ENCODE measurements at places on chromosomes 16 and 17.

- DNase-seq = no peak
Measured at GRCh38 chr16:11498683-11499082, 88.0 kb downstream of the LITAF start.

- DNase-seq = no peak
Measured at GRCh38 chr17:9907883-9908648, 3.0 kb upstream of the RCVRN start.

- peak; percentile 53 for DNase-seq
Measured at GRCh38 chr17:33038740-33039139, 47.1 kb downstream of the SPACA3 start.

GRCh38 chr16:51327001-51327400 lies 175.9 kb upstream of the SALL1 start:
- no peak for DNase-seq

DNA sequence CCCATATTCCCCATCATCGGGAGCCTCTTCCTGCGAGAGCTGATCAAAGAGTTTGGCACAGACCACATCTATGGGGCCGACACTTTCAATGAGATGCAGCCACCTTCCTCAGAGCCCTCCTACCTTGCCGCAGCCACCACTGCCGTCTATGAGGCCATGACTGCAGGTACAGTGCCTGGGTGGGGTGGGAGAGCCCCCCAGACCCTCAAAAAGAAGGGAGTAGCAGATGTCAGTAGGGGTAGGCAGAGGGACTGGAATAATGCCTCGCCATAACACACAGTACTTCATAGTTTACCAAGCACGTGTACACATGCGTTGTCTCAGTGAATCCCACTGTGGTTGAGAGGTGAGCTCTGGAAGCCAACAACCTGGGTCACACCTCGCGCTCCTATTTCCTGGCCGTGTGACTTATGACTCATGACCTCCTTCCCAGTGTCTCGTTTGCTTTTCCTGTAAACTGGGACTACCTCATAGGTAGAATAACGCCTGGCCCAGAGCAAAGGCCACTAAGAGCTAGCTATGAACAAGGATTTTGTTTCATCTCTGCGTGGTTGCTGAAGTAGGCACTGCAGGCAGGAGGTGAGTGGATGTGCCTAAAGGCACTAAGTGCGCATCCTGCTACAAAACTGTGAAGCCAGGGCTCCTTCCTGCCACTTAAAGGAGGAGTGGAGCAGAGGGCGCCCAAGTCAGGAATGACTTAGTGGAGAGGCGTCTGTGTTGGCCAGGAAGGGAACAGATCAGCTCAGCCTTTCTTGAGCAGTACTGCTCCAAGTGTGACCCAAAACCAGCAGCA lies 5.2 kb downstream of the NAGLU start:
- DNase-seq = no peak

GRCh38 chr16:75044800-75045361 lies 46.1 kb downstream of the ZNRF1 start:
- DNase-seq = no peak

- no peak for DNase-seq
Measured at GRCh38 chr17:56851008-56851407, 17.1 kb downstream of the DGKE start.

DNA sequence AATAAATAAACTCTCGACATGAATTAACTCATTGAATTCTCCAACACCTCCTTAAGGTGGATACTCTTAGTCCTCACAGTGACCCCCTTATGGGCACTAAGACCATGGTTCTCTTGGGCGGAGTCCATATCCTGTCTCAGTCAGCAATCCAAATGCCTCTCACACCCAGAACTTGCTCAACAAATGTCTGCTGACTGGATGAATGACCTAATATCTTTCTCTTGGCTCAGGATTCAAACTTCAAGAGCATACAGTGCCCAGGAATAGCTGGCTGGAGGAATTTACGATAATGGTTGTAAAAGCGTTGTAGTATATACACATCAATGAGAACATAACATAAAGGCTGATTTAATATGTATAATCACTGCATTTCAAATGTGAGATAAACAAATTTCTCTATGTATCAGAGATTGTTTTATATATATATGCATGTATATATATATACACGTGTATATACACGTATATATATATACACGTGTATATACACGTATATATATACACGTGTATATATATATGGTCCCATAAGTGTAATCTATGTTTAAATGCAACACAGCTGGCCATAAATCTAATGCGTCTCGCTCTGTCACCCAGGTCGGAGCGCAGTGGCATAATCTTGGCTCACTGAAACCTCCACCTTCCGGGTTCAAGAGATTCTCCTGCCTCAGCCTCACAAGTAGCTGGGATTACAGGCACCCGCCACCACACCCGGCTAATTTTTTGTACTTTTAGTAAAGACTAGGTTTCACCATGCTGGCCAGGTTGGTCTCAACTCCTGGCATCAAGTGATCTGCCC lies 6.5 kb upstream of the UBB start:
- DNase-seq = no peak

- peak; percentile 63 for DNase-seq
Measured at GRCh38 chr17:82871056-82871775, 31.4 kb upstream of the ZNF750 start.

DNA sequence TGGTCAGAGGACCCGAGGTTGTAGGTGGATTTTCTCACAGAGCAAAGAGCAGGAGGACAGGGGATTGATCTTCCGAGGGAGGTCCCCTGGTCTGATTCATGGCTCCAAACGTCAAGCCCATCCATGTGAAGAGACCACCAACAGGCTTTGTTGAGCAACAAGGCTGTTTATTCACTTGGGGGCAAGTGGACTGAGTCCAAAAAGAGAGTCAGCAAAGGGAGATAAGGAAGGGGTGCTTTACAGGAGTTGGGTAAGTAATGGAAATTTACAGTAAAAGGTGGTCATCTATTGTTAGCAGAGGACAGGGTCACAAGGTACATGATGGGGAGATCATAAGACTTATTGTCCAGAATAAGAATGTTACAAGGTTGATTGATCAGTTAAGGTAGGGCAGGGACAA lies 2285.8 kb downstream of the TP53TG3F start:
- DNase-seq = no peak

- DNase-seq = no peak
Measured at GRCh38 chr16:54397190-54397835, 110.7 kb upstream of the IRX3 start.

DNA sequence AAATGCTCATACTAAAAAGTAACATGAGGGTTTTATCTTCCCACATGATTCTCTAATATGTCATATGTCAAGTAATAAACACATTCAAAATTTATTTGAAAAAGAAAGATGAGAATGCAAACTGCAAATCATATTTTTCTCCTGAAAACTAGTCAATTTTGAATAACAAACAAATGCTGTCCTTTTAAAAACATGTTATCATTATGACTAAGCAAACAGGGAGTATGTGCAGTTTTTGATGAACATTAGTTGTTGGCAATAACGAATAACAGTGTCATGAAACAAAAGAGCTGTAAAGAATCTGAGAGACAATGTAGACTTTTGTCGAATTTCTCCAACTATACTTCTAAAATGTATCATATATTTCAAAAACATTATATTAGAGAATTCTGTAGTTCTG lies 34.8 kb downstream of the RPGRIP1L start:
- no peak for DNase-seq

DNA sequence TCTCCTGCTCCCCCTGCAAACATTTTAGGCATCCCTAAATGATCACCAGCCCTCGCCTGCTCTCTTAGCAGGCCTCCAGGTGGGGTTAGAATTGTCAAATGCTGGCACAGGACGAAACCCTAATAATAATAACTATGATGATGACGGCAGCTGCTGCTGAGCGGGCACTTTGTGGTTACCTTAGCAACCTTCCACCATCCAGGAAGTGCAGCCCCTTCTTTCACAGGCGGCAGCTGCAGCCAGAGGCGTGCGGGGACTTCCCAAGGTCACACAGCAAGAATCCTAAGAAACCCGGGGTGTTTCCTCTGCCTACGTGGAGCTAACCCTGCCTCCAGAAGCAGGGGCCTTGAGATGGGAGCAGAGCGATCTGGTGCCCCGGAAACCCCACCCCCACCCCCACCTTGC lies 22.4 kb upstream of the EIF1 start:
- peak; percentile 76 for DNase-seq

DNA sequence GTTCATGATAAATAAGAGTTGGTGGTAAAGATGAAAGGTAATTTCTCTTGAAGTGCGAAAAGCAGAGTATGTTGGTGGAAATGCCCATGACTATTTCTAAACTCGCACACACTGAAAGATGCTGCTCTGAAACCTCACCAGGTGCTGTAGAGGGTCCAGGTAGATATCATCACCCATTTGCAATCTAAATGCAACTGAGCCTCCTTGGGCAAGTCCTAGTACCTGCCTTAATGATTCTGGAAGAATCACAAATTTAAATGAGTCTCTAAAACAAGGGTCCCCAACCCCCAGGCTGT lies 5.9 kb upstream of the MMD start:
- DNase-seq = no peak

GRCh38 chr16:12220766-12221165 lies 244.2 kb downstream of the SNX29 start:
- no peak for DNase-seq

GRCh38 chr17:59830846-59831486 lies 61.8 kb downstream of the TUBD1 start:
- DNase-seq = peak; percentile 57

- no peak for DNase-seq
Measured at GRCh38 chr17:8141045-8141444, 11.2 kb downstream of the PER1 start.

- DNase-seq = no peak
Measured at GRCh38 chr17:64332502-64332901, 58.2 kb downstream of the PECAM1 start.

GRCh38 chr16:71461686-71462648 lies at the start of gene ZNF23:
Gene ZNF23, minus strand, starts transcription at chr16:71462247. Its CDS starts 5,451 bp downstream, at chr16:71456796.
- peak; percentile 86 for DNase-seq

DNA sequence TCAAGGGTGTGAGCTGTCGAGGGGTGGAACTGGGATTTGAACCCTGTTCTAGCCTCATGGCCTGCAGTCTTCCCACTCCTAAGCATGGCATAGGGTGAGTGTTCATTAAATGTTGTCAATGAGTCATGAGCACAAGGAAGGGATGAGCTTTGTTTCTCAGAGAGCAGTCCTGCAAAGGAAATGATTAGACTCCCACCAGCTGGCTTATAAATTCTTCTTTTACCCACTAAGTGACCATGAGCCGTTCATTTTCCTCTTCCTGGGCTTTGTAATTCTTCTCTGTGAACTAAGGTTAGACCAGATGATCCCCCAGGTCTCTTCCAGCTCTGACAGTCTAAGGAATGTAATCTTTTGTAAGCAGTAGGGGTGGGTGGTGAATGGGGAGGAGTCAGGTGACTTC lies 47.9 kb upstream of the HNF1B start:
- no peak for DNase-seq

DNA sequence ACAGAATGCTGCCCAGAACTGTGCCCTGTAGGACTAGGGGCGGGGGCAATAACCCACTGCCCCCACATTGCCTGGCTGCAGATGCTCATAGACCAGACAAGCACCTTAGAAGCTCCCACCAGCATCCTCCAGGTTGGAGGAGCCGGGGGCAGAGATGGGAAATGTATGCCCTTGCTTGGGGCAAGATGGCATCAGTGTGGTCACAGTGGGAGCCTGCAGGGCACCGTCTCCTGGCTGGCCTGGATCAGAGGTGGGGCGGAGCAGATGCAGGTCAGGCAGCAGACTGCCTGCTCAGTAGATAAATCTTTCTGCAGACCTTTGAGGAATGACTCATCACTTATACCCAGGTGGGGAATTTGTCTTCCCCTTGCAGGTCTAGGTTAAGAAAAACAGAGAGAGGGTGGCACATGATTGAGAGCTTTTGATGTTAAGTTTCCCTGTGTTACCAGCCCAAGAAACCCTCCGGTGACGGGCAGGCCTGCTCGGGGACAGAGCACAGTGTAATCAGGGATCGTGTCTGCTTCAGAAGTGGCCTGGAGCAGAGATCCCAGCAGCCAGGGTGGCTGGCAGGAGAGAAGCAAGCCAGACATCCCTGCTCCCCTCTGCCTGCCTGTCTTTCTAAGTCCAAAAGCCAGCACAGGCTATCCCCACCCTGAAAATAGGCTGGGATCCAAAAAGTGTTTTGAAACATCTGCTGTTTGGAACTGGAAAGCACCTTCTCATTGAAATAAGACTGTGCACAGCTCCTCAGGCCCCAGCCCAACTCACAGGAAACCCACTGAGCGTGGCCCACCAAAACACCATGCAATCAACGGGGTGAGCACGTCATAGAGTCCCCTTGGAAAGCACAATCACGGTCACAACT lies 50.7 kb upstream of the RPL38 start:
- DNase-seq = peak; percentile 11

GRCh38 chr17:55601874-55602364 lies 90.7 kb upstream of the SMIM36 start:
- no peak for DNase-seq

GRCh38 chr16:65574326-65574966 lies 452.6 kb upstream of the CDH11 start:
- no peak for DNase-seq

DNA sequence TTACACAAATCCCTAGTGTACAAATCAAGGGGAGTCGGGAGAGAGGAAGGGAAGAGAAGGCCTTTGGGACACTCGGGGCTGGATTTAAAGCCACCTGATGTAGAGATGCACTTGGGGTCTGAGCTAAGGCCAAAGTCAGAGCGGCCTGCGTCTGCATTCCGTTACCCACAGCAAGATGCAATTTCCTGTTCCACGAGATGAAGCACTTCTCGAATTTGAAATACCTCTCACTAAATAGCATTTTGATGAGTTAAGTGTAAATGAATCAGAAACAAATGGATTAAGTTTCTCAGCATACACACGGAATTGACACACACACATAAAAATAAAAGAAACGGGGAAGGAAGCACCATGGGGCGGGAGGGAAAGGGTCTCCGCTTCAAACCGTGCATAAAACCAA lies 386.0 kb downstream of the SOX9 start:
- no peak for DNase-seq

DNA sequence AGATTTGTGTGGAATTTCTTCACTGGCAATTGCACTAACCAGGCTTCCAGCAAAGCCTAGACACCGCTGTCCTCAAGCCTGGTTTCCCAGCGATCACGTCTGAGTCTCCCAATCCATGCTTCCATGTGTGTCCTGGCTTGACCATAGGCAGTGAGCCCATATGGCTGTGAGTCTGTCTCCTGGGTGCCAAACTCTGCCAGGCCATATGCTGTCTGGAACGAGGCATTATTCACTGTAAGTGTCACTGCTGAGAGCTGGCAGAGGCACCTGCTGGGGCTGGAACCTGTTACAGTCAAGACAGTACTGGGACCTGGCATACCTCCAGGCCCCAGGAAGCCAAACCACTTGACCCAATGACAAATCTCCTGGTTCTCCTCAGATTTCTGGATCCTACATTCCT lies 60.4 kb downstream of the HS3ST2 start:
- no peak for DNase-seq

DNA sequence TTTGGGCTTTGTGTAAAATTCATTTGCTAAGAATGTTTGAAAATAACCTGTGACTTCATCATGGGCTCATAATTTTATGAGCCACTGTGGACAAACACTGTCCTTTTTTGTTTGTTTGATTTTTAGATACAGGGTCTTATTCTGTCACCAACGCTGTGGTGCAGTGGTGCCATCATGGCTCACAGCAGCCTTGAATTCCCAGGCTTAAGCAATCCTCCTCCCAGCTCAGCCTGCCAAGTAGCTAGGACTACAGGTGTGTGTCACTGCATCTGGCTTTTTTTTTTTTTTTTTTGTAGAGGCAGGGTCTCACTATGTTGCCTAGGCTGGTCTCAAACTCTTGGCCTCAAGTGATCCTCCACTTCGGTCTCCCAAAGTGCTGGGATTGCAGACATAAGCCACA lies 8.3 kb downstream of the TEX2 start:
- DNase-seq = no peak

GRCh38 chr16:68376590-68376989 lies 65.8 kb downstream of the PRMT7 start:
- DNase-seq = no peak
